ENCODE measurements at places on chromosomes 5 and 9.

DNA sequence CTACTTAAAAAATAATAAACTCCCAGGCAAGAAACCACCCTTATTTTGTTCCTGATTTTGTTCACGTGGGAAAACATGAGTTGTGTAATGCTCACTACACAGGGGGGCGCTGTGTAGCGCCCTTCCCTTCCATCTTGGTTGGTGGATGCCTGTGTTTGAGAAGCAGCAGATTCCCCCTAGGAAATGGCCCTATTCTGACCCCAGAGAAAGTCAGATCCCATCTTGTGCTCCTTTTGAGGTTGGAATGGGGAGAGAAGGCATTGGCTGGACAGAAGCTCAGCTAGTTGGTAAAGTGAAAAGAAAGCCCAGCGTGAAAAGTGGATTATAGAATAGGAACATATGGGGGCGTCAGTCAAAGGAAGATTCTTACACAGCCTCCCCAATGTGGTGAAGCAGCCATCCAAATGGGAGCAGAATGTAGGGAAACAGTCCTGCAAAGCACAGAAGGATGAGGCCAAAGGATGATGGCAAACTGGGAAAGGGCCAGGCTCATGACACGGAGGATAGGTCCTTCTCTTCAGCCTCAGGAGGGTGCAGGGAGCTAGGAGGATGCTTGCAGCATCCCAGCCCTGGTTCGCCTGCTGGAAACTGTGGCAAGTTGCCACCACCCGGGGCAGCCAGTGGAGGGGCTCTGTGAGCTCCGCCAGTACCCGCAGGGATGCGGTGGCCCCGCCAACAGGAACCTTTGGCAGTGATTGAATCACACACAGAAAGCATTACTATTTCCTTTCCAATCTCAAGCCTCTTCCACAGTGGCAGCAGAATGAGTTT lies 314.2 kb upstream of the DAP start:
- DNase-seq: no peak

DNA sequence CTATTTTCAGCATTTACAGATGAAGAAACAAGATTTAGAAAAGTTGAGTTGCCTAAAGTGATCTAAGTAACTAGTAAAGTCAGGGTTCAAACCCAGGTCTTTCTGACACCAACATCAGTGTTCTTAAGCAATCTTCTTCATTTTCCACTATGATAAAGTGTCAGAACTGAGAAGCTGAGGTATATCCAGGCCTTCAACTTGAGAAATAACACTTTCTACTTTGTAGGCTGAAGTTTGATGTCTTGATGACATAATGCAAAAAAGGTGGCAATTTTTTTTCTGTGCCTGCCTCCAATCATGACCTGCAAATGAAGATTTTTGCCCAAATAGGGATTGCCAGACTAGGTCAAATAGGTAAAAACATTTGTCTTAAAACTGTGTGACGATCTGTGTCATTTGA lies 81.3 kb downstream of the NR3C1 start:
- DNase-seq: no peak

GRCh38 chr9:124873664-124874063 lies 11.7 kb downstream of the ARPC5L start:
- DNase-seq: peak; percentile 18

- DNase-seq: no peak
These were observed 283.8 kb upstream of the TMEM161B start for GRCh38 chr5:88552426-88552825.

DNA sequence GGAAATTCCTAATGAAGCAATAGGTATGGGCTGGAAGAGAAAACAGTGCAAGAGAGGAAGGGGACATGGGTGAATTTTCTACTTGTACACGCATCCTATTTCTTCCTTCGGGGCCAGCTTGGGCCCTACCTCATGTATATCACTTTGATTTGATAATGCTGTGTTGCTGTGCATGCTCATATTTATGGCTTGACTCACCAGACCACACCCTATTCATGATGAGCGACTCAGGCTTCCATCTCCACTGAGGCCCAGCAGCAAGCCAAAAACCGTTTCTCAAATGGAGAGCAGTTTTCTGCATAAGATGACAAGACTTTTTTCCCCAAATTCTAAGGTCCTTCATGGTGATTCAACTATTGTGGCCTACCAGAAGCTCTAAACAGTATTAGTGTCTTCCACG lies 2039.1 kb upstream of the CDH9 start:
- DNase-seq: no peak
